ENCODE measurements at places on chromosomes 7 and 10. TPM values are rescaled to one million over a fixed set of nuclear protein-coding genes. Genes with fewer than 3 reads are reported as not detected.

HKDC1 gene
- total RNA-seq: not detected

GRCh38 chr10:17764142-17764541 lies 12.1 kb downstream of the TMEM236 start:
- peak; percentile 68 for DNase-seq

DNA sequence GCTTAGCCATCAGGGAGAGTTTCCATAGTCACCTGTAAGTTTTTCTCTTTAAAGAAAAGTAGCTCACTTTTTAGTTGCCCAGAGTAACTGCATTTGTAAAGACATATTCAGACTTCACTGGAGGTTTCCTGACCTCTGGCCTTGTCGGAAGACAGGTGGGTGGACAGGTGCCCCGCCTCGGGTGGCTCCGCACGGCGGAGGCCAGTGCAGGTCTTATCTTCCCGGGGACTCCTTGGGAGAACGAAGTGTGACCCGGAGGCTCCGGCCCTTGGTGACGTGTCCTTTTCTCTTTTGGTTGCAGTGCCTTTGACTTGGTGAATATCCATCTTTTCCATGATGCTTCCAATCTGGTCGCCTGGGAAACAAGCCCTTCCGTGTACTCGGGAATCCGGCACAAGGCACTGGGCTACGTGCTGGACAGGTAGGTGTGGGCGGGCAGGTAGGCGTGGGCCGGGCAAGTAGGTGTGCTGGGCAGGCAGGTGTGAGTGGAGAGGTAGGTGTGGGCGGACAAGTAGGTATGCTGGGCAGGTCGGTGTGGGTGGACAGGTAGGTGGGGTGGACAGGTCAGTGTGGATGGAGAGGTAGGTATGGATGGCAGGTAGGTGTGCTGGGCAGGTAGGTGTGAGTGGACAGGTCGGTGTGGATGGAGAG lies 75.8 kb downstream of the NKX6-2 start:
- DNase-seq: no peak

DNA sequence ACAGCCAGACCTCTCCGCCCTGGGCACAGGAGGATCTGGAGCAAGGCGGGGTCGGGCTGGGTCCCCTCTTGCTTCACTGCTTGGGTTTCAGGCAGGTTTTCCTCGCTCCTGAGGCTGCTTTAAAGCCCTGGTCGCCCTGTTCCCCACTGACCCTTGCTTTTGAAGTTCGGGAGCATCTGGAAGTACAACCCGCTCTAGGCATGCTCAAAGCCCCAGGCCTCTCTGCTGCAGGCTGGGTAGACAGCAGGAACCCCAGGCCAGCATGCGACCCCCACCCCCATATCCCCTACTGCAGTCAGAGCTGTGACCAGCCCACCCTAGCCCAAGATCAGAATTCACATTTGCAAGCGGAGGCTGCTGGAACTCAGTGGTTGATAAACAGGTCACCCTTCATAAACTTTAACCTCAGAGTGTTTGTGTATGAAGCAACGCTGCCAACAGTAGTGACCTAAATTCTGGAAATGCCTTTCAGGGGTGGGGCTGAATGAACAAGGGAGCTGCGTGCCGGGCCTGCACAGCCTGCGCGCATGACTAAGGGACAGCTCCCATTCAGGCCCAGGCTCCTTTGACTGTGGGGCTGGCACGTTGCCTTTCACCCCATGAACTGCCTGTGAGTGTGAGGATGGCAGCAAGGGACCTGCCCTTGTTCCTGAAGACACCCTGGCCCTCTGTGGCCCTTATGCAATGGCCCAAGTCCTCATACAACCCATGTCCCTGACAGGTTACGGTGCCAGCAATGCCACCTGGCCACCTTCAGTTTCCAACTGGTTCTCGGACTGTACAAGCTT lies 52.5 kb downstream of the PROSER2 start:
- DNase-seq: peak; percentile 58

LRRC27 gene
- 3.1 TPM for total RNA-seq

AGAP5 gene
- 5.3 TPM for total RNA-seq

ADAMTS14 gene
- 2.9 TPM for total RNA-seq

DNA sequence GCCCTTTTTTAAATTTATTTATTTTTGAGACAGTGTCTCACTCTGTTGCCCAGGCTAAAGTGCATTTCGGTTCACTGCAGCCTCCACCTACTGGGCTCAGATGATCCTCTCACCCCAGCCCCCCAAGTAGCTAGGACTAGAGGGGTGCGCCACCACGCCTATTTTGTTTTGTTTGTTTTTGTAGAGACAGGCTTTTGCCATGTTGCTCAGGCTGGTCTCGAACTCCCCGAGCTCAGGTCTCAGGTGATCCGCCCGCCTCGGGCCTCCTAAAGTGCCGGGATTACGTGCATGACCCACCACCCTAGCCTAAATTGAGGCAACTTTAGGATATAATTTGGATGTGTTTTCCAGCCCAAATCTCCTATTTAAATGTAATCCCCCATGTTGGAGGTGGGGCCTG lies 805 bp downstream of the ZNF736 start:
- DNase-seq: peak; percentile 10

- no peak for DNase-seq
These were observed 338.6 kb upstream of the VWC2 start for GRCh38 chr7:49434846-49435245.

GRCh38 chr10:84258034-84258695 lies 13.3 kb downstream of the RGR start:
- no peak for DNase-seq

DNA sequence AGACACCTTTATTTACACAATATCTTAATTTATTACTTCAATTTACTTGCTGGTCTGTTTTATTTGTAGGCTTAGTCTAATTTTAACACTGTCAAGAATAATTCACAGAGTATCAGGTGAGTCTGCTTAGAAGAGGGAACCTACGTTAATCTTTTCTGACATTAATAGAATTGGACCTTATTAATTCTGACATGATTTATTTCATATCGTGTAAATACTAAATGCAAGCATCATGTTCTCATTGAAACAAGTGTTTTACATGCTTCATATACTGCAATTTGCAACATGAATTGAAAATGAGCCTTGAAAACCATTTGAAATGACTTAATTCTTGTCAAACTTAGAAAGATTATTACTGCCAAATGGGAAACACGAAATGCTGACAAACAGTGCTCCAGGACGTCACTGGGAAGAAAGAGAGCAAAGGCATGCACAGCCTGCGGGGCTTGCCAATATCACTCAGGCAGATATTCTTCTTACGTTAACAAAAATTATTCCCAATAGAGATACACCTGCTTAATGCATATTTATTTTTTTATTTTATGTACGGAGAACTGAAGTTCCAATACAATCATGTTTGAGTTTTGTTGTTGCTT lies 282.0 kb upstream of the AKR1E2 start:
- DNase-seq: no peak

DNA sequence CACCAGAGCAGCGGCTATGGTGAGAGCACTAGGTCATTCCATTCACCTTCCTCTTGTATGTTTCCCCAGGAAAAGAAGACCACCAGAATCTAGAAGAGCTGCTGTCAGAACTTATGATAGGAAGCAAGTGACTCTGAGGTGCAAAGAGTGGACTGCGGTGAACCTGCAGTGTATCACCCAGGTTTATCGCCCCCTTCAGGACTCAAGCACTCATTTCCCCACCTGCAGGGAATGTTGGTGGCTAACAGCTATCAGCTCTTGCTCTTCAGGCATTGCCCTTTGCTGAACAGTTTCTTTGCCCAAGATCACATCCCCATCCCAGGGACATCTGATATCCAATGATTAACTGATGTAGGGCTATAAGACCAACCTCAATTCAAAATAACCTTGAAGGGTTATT lies 66.3 kb upstream of the IL6 start:
- DNase-seq: peak; percentile 77

FEZF1 gene
- total RNA-seq: 2.3 TPM

- no peak for DNase-seq
These were observed 20.1 kb downstream of the RUNDC3B start for GRCh38 chr7:87648316-87648715.

GRCh38 chr7:79622781-79623180 lies 169.3 kb upstream of the MAGI2 start:
- DNase-seq: no peak

TDRD1 gene
- 1.7 TPM for total RNA-seq

DNA sequence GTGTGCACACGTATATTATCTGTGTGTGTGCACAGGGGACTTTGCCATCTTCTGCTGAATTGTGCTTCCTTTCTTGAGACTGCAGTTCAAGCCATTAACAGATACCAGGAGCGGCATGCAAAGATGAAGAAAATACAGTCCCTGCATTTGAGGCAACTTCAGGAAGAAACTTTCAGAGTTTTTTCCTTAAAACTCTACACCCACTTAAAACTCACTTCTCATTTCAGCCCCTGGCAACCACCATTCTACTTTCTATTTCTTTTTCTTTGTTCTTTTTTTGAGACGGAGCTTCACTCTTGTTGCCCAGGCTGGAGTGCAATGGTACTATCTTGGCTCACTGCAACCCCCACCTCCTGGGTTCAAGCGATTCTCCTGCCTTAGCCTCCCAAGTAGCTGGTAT lies 448.9 kb upstream of the ZMIZ1 start:
- no peak for DNase-seq

GRCh38 chr7:159023746-159024145 lies 120.9 kb downstream of the VIPR2 start:
- no peak for DNase-seq

DNA sequence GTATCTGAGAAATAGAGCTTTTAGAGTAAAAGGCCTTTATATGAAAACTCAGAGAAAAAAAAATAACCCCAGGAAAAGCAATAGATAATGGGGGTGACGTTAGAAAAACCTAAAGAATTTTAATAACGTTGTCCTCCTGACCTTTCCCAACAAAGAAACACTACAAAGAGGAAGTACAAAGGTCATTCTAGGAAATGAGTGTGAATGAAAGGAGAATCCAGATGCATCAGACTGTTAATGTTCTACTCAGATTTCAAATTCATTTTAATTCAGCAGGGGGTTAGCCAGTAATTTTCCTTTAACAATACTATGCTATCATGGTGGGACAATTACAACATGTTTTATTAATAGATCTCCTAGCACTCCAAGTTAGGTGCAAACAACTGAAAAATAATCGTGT lies 73.8 kb upstream of the CDK1 start:
- no peak for DNase-seq

DNA sequence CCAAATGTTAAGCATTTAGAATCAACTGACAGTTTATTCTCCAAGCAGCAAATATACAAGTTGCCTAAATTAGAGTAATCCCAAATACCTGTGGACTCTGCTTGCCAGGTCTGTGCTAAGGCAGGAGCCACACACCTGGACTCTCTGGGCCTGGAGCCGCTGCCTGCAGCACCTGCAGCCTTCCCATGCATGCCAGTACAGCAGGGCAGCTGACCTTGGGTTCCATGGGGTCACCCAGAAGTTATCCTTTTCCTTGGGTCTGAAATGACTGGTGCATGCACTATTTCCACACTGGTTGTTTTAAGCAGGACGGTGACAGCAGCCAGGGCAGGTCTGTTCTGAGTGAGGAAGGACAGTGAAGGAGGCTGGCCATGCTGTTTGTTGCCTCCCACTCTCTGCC lies 573.2 kb downstream of the GLRX3 start:
- no peak for DNase-seq

LOXL4 gene
- total RNA-seq: 0.23 TPM

MAT1A gene
- total RNA-seq: 6.5 TPM

GRCh38 chr10:128025437-128025836 lies 100.8 kb downstream of the MKI67 start:
- no peak for DNase-seq

DNA sequence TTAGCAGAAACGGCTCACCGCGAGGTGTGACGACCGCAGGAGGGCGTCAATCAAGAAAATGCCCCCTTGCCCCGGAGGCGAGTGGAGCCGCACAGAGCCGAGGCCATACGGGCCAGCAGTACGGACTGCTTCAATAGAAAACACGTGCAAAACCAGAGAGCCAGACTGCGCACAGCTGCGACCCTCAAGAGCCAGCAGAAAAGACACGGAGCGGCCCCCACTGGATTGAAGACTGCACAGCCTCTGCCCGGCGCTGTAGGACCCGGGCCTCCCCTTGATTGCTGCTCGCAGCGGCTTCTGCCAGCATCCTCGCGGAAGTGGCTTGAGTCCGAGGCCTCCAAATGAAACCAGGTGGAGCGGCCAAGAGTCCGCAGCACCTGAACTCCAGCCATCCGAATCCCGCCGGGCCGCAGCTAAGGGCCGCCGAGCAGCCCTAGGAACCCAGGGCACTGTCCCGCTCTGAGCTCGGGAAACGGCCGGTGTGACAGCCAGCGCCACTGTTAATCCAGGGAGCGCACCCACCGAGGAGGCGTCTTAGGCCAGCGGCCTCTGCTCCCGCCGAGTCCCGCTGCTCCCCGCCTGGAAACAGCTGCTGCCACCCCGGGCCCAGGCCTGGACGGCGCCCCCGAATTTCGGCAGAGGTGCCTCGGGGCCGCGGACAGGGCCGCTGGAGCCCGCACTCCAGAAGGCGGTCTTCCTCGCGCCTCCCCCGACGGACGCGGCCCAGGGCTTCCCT lies 660 bp upstream of the HHEX start:
- peak; percentile 70 for DNase-seq

- DNase-seq: no peak
These were observed 52.5 kb downstream of the SLC25A13 start for GRCh38 chr7:96269246-96269994.

DNA sequence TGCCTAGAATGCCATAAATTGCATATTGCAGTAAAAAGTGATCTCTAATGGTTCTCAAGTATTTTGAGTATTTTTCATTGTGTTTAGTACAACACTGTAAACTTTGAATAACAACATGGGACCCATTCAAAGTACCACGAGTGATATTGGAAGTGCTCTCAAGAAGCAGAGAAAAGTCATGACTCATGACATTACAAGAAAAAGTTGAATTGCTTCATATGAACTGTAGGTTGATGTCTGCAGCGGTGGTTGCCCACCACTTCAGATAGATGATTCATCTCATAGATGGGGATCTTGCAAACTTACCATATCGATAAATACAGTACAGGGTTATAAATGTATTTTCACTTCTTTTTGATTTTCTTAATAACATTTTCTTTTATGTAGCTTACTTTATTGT lies 33.9 kb downstream of the ENTPD1 start:
- DNase-seq: no peak

- DNase-seq: no peak
These were observed 83.5 kb upstream of the NPY start for GRCh38 chr7:24200407-24200966.

GRCh38 chr10:10992961-10993714 lies 24.5 kb upstream of the CELF2 start:
- no peak for DNase-seq
